ENCODE measurements at places on chromosomes 16 and 17.

- no peak for DNase-seq
Measured at GRCh38 chr16:86965840-86966550, 351.2 kb downstream of the C16orf95 start.

GRCh38 chr17:45912319-45912718 is 18.0 kb downstream of the MAPT start:
- DNase-seq: no peak

- DNase-seq: no peak
Measured at GRCh38 chr16:90034504-90034903, 15.2 kb upstream of the DBNDD1 start.

DNA sequence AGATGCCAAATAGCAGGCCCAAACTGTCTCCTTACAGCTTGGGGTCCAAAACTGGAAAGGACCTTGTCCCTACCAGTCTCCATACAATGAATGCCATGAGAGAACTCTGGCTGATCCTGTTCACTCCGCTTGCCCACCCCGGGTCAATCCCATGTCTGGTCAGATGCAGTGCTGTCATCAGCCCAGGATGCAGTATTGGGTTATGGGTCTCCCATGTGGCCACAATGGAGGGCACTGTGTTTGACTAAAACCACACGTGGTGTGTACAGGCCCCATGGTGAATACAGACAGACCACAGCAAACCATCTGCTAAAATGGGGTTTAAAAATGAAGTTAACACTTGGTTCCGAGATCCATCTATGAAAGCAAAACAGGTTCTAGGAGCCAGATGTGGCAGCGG is 20.4 kb downstream of the TRIM16 start:
- DNase-seq: no peak

DNA sequence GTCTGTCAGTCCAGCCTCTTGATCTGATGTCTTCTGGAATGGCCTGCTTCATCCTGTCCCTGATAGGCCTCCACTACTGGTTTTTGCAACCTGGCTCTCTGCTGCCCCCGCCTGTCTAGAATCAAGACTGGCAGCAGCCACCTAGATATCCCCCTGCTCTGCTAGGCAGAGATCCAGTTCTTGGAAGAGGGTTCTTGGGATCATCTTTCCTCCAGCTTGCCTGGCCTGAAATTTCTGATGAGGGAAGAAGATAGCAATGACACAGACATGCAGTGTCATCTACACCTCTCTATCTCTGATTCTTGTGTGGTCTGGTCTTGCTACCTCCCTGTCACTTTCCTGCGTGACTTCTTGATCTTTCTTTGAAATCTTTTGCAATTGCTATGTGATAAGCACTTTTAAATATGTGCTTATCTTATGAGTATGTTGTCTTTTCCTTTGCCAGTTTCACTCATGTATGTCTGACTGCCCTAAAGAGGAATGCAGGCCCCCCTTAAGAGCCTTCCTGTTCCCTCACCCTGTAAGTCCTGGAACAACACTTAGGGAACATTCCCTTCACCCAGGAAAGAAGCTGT is 20.3 kb upstream of the NFATC3 start:
- DNase-seq: peak; percentile 59

DNA sequence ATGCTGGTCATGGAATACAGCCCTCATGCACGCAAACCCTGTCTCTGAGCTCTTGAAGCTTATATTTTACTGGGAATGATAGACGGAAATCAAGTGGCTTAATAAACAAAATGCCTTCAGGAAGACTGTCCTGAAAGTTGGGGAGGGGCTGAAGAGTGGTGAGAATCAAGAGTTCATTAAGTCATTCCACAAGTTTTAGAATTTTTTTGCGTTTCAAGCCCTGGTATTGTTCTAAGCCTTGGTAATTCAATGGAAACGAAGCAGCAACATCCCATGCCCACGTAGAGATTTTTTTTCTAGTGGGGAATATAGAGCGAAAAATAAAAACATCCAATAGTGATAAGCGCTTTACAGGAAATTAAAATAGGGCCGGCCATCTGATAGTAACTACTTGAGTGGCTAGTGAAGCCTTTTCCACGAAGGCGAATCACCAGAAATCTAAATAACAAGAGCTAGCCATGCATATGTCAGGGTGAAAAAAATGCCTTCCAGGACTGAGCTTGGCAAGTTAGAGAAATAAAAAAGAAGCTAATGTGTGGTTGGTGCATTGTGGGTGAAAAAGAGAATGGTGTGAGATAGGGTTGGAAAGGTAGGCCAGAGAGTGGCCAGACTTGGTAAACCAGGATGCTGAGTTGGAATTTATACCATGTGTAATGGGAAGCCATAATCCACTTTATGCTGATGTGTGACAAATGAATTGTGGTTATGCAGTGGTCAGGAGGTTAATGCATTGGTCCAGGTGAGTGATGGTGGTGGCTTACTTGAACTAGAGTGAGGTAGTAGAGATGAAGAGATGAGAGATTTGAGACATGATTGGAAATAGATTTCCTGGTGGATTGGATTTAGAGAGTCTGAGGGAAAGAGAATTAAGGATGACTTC is 772 bp downstream of the PFAS start:
- no peak for DNase-seq

DNA sequence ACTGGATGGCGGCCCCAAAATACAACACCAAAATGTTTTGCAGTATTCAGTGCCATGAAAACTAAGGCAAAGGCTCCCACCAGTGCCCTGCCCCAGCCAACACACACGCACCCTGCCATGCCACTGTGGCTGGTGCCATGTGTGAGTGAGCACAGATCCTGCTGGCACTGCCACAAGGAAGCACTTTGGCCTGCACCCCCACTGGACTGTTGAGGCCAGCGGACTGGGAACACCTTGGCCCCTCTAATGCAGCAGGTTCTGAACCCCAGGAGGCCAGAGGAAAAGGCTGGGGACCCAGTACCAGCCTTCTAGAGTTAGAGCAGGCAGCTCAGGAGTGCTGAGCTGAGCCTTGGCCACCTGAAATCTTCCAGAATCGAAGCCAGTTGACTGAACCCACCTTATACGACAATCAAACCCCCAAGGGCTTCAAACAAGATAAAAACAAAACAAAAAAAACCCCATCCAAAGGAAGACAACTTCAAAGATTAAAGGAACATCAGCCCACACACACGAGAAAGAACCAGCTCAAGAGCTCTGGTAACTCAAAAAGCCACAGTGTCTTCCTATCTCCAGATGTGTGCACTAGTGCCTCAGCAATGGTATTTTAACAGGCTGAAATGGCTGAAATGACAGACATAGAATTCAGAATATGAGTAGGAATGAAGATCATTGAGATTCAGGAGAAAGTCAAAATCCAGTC is 21.5 kb downstream of the NLRP1 start:
- DNase-seq: no peak

- DNase-seq: peak; percentile 16
Measured at GRCh38 chr16:89094252-89094879, 714 bp downstream of the ACSF3 start.

DNA sequence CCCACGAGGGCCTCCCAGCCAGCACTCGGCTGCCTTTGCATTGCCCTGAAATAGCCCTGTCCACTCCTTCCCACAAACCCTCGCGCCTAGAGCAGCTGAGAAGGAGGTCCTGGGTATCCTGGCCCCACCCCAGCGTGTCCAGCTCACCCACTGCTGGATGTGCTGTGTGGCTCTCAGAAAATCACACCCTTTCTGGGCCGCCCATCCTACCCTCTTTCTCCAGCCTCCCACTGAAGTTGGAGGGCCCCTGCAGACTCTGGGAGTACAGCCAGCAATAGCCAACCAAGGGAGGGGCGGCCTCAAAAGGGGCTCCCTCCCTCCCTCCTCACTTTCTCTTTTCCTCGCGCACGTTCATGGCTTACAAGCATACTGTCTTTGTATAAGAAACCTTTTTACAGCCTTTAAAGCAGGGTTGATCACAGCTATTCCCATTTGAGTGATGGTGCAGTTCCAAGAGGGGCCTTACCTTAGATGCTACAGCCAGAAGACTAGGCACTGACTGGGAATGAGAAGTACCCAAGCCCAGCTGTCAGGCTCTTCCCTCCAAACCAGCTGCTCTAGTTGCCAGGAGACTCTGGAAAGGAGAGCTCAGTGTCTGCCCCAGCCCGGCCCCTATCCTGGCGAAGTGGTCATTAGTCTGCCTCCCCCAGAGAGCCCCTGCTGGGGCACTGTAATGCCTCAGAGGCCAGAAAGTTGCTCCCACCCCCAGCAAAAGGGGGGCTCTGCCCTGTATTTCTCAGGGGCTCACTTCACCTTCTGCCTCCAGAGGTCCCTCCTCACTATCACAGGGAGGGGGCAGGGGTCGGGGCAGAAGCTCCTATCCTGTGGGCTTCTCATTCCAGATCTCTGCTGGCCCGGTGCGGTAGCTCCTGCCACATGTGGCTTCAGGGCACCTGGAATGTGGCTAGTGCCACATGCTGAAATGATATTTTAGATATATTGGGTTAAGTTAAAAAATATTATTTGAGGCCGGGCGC is 38.1 kb downstream of the DCAKD start:
- DNase-seq: no peak
